T-helper 1 cell (primary cell): ENCODE measurements at places on chromosomes 2 and 18.

- DNase-seq: no peak
Measured at GRCh38 chr2:174438146-174438886, 42.8 kb downstream of the SCRN3 start.

- DNase-seq: no peak
Measured at GRCh38 chr2:150630587-150631235, 143.2 kb upstream of the RND3 start.

DNA sequence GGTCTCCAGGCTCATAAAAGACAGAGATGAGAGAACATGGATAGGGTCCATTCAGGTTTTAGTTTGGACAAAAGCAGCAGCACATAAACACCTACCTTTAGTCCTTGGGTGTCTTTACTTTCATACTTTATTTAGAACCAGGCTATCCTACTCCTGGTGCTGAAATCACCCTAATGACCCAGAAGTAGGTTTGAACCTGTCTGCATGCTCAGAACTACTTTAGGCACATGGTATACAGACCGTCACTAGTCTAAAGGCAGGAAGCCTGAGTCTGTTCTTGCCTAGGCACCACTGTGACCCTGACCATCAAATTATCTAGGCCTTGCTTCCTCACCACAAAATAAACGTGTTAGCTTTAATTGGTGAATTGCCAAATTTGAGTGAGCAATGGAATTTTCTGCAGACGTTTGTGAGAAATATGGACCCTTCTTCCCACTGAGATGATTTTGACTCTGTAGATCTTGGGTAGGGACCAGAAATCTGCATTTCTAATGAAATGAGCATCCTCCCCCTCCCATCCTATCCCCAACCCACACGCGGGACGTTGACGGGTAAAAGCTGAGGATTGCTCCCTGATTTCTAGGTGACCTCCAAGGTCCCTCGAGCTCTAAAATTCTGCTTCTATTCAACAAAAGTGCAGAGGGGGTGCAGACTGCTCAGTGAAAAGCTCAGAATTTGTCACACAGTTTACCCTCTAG is 75.1 kb downstream of the PLEKHM3 start:
- DNase-seq: no peak

GRCh38 chr2:127449414-127449813 is 31.2 kb downstream of the PROC start:
- no peak for DNase-seq

GRCh38 chr2:133390156-133390555 is 178.1 kb downstream of the NCKAP5 start:
- no peak for DNase-seq

DNA sequence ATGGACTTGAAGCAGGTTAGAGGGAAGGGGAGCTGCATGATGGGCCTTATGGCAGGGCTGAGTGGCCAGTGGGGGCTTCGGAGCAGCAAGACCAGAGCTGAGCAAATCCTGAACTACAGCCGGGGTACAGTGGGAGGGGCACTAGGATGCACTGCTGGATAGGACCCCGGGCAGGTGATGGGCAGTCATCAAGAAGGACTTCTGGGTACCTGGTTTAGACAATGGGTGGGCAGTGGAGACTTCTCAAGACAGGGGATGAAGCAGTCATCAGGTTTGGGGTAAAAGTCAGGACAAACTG is 507.4 kb upstream of the MYT1L start:
- DNase-seq: no peak

- DNase-seq: no peak
Measured at GRCh38 chr18:58038063-58038462, 6.0 kb upstream of the NEDD4L start.

DNA sequence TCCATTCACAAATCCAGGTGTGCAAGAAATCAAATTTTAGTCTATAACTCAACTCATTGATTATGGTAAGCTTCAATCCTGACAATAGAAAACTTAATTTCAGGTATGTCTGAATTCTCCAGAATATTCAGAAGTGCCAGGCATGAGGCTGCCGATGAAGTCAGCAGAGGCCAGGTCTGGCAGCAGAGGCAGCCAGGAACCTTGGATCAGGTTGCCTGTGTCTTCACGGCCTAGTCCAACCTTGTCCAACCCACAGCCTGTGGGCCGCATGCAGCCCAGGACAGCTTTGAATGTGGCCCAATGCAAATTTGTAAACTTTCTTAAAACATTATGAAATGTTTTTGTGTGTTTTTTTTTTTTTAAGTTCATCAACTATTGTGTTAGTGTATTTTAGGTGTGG is 46.9 kb upstream of the ASPRV1 start:
- no peak for DNase-seq

DNA sequence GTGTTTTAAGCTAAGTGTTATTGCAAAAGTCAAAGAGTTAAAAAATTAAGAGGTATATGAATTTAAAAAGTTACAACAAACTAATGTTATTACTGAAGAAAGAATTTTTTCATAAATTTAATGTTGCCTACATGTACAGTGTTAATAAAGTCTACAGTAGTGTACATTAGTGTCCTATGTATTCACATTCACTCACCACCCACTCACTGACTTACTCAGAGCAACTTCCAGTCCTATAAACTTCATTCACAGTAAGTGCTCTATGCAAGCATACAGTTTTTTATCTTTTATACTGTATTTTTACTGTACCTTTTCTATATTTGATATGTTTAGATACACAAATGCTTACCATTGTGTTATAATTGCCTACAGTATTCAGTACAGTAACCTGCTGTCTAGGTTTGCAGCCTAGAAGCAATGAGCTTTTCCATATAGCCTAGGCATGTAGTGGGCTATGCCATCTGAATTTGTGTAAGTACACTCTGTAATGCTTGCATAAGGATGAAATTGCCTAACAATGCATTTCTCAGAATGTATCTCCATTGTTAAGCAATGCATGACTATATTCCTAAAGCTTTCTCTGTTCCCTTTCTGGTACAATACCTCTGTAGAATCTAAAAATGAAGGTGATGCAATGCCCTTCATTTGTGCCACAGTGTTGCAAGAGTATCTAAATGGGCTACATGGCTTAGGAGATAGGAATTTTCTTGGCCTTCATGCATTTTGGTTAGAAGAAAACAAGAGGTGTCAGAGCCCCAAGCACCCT is 370.8 kb upstream of the NT5C1B start:
- no peak for DNase-seq

DNA sequence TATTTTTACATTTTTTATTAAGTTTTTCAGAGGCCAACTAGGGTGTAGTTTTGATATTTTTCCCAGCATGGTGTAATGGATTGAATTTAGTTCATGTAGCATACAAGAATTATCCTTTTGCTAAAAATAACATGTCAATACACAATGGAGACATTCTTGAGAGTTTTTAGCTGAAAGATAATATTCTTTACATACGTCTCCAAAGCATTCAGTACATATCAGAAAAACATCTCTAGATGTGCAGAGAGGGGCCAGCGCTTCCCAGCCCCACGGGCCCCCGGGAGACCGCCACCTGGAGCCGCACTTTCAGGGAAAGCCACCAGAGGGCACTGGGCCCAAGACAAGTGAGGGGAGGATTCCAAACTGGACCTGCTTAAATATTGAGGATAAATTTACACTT is 499.4 kb downstream of the GALR1 start:
- DNase-seq: no peak
